ENCODE measurements at places on chromosomes 3 and 15.

GRCh38 chr15:98437752-98438151, 210.6 kb upstream of the IGF1R start:
- DNase-seq = no peak

DNA sequence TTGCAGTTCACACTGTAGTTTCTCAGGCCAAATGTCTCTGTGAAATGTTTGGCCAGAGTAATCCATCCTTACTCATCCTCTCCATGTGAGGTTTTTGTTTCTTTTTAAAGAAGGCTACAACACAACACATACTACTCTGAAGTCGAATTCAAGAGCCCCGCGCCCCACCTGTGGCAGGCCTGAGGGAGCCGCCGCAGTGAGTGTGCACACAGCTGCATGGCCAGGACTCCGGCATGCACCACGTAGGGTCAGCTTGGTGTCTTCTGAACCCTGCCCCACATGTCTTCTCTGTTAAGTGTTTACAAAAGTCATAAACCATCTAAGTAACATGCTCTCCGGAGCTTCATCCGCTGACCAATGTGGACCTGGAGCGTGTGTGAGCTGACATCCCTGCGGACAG, 58.7 kb downstream of the PGPEP1L start:
- no peak for DNase-seq

- DNase-seq = no peak
These were observed 359.7 kb upstream of the ROPN1 start for GRCh38 chr3:124351430-124352148.

- peak; percentile 73 for DNase-seq
These were observed 47.3 kb downstream of the AMOTL2 start for GRCh38 chr3:134326760-134327593.

DNA sequence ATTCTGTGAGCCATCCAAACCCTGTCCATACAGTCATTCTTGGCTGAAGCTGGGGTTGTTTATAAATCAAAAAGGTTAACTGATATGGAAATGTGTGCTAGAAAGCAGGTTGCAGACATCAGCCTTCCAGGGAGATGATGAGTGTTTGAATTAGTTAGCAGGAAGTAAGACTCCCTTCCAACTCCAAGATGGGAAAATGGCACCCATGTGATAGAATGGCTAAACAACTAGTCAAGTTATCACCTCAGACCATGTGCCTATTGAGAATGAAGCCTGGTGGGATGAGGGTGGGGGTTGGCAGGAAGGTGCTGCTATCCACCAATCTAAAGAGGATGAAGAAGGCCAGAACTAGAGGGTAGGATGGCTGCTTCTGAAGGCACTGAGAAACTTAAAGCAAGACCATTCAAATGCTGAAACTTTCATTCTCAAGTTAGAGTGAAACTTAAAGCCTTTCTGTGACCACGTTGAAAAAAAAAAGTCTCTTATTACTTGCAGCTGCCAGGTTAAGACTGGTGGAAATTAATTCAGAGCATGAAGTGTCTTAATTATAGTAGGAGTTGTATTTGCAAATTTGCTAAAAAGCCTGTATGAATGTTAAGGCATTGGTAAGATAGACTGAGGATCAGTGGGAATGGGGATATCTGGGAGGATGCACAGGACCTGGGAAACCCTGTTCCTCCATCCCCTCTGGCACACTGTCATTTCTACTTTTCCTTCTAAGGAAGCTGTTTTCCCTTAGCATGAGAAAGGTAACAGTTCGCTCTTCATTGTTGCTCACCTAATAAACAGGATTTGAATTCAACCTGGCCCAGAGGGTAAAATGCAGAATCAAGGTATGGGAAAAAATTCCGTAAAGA, 36.8 kb downstream of the CCR3 start:
- no peak for DNase-seq

- no peak for DNase-seq
These were observed 40.5 kb downstream of the CMTM7 start for GRCh38 chr3:32432045-32432710.

DNA sequence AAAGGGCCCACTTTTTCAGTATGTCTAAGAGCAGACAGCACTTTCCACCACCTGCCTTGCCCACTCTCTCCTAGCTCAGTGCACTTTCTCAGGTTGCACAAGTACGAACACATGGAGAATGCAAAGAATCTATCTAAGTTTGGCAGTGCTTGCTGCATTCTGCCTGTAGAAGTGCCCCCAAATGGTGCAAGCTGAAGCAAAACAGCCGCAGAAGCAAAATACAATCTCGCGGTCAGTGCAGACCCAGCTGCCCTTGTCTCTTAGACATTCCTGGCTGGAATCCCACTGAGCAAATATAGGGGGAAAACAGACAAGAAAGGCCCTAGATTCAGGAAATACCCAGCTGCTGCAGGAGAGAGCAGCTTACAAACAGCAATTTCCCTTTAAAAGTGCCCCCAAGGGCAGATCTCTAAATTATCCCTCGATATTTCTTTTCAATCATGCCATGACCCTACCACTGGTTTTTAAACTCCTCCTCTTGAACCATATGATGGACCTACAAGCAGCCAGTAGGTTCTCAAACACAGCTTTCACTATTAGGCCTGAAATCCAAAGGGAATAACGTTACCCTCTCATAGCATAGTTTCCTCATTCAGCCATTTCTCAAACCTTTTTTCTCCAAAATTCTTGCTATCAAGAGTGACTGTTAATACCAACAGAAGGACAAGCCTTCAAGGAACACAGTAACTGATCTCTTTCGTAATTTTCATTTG, 67.0 kb downstream of the TNIK start:
- DNase-seq = no peak

- DNase-seq = no peak
These were observed 321.8 kb upstream of the MME start for GRCh38 chr3:154758109-154758868.

- no peak for DNase-seq
These were observed 16.7 kb upstream of the RAMAC start for GRCh38 chr15:82969353-82969752.

GRCh38 chr3:85785766-85786165, 827.0 kb downstream of the CADM2 start:
- no peak for DNase-seq

GRCh38 chr3:148381051-148381450, 316.7 kb upstream of the AGTR1 start:
- no peak for DNase-seq

GRCh38 chr3:55467099-55467498, 20.0 kb downstream of the WNT5A start:
- DNase-seq = no peak

DNA sequence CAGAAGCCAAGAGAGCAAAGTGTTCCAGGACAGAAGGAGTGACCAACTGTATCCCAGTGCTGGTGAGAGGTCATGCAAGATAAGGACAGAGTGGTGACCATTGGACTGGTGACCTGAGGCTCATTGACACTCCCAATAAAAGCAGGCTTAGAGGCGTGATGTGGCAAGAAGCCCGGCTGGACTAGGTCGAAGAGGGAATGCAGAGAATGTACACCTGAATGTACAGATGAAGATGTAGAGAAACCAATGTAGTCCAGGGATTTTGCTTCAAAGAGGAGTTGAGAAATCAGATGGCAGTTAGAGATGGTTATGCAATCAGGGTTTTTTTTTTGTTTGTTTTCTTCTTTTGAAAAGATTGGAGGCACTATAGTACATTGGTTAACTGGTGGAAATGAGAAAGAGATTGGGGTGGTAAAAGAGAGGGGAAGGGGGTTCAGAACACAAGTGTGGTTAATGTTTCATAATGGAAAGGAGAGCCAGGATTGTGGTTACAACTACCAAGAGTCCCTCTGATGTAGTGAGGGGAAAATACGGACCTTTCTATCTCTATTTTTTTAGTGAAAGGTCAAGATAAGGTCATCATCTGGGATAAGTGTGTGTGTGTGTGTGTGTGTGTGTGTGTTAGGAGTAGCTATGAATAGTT, 23.3 kb downstream of the ST3GAL6 start:
- DNase-seq = no peak

GRCh38 chr3:136954251-136954650, 3.5 kb upstream of the IL20RB start:
- DNase-seq = no peak

DNA sequence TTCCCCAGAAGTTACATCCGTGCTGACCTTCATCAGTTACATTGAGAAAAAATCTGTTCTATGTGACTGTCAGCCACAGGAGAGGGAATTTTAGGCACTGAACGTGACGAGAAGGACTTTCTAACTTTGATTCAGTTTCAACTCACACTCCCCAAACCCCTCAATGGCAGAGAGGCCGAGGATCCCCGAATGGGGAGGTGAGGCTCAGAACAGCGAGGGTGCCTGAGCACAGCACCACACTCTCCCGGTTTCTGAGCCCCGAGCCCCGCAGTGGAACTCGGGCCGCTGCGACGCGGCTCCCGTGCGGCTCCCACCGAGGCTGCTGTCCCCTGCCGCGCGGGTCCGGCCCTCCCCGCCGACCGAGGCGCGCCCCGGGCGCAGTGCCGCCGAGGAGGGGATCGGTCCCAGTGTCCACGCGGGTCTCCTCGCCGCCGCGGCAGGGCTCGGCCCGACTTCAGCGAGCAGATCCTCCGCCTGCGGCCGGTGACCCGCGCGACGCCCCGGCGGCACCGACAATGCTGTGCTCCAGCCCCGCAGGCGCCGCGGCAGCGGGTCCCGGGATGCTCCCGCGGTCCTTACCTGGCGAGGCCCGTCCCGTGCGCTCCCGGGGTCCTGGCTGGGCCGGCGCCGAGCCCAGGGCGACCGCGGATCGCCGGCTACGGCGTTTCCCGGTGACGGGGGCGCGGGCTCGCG, 439 bp downstream of the CTXND1 start:
- no peak for DNase-seq

GRCh38 chr3:194496217-194496919, 9.6 kb upstream of the ATP13A3 start:
- DNase-seq = no peak

- no peak for DNase-seq
These were observed 61.3 kb downstream of the CORO2B start for GRCh38 chr15:68639926-68640600.

GRCh38 chr3:108150200-108150599, 59.4 kb upstream of the CD47 start:
- no peak for DNase-seq

- DNase-seq = no peak
These were observed 227.6 kb downstream of the MBNL1 start for GRCh38 chr3:152496286-152496685.

DNA sequence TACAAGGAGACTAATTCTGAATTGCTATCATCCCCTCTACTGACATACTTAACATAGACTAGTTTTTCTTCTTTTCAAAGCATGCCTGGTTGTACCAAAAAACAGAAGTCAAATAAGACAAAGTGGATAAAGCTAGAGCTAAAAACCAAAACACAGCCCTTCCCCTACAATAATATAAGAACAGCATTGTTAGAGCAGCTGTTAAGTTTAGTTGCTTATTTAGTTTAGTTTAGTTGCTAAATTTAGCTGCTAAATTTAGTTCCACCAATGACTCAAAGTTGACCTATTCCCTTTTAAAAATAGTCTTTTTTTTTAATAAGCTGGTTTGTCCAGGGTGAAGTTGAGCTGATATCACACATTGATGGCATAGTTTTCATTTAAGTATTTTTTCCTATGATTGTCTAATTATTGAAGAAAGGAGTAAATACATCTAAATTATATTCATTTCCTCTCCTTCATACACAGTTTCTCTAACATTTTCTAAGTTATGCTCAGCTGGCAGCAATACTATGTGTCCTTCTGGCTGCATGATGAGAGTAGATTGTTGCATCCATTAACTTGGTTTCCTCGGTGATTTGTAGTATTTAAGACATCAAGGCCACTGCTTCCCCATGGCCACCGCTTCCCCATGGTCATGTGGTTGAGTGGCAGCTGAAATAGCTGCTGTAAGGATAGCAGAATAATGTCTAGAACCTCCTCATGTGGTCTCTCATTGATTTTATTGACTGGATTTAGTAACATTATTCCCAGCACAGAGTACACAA, 718.6 kb upstream of the NECTIN3 start:
- DNase-seq = no peak

DNA sequence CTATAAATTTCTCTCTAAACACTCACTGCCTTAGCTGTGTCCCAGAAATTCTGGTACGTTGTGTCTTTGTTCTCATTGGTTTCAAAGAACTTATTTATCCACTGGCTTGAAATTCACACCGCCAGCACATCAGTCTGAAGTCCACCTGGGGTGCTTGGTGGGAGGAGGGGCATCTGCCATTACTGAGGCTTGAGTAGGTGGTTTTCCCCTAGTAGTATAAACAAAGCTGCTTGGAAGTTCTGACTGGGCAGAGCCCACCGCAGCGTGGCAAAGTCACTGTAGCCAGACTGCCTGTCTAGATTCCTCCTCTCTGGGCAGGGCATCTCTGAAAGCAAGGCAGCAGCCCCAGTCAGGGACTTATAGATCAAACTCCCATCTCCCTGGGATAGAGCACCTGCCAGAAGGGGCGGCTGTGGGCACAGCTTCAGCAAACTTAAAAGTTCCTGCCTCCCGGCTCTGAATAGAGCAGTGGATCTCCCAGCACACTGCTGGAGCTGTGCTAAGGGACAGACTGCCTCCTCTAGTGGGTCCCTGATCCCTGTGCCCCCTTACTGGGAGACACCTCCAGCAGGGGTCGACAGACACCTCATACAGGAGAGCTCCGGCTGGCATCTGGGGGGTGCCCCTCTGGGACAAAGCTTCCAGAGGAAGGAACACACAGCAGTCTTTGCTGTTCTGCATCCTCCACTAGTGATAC, 114.1 kb downstream of the SUCLG2 start:
- DNase-seq = no peak

DNA sequence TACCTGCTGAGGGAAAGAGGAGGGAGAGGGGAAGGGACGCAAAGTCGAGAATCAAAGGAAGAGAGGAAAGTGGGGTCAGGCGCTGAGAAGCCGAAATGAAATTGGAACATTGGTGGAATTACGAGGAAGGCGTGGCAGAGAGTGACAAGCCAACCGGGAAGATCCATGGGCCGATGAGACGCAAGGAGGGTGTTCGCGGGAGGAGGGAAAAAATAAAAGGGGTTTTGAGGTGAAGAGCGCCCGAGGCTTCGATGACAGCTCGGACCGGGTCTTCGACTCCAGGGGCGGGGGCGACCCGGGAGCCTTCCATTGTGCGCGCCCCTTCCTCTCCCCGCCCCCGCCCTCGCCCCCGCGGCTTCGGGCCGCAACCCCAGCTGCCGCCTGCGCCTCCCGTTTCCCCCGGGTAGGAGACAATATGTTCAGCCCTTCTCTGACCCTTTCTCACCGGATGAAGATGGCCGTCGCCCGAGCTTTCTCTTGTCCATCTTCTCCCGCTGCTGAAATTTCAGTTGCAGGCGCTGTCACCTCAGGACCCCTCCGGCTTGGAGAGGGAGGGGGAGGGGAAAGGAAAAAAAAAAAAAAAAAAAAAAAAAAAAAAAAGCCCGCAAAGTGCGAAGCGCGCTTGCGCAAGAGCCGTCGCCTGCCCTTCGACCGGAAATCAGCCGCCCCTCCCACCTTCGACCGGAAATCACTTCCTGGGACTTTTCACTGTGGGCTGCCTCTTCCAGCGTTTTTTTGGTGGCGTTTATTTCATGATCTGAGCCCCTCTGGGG, at the start of gene SENP7:
Gene SENP7 (minus strand): TSS at position 567 of the 773 bp plus-strand sequence. CDS start 82 bp downstream, at position 485.
- peak; percentile 90 for DNase-seq
